Stimulated activated CD8-positive, alpha-beta memory T cell treated with anti-CD3 and anti-CD28 coated beads, Interleukin-4, amount 100 ng/mL, for 1 hour (primary cell): ENCODE measurements at places on chromosomes 1 and 21.

- no peak for DNase-seq
These were observed 28.6 kb downstream of the AK4 start for GRCh38 chr1:65176591-65176990.

DNA sequence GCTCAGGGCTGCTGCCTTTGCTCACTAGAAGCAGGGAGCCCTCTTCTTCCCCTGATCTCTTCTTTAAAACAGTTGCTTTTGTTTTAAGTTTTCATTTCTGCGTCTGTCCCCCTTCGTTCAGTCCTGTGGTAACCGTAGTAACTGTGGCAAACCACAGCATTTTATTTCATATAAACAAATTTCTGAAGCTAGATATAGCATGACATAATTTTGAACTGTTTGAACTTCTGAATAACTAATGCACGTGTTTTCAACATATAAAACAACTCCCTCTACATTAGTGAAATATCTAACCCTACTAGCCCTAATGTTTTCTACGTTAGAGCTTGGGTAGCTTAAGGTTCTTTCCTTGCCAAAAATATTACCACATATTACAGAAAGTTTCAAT is 104.6 kb downstream of the DISP1 start:
- DNase-seq = no peak

- no peak for DNase-seq
These were observed 45.0 kb upstream of the EPS8L3 start for GRCh38 chr1:109808703-109809102.

DNA sequence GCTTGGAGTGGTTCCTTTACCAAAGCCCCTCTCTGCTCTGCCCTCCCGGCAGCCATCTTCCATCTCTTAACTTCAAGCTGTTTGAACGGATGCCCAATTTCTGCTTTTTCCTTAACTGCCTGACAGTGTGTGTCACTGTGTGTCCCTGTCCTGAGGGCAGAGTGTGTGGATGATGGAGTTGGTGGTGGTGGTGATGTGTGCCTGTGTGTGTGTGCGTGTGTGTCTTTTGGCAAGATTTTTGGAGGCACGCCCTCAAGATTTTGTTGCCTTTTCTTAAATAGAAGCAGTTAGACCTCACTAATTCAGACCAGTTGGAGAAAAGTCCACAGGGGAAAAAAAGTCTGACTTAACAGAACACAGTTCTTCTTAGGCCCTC is 30.3 kb downstream of the SERTAD4 start:
- no peak for DNase-seq

- DNase-seq = no peak
These were observed 26.8 kb downstream of the EGLN1 start for GRCh38 chr1:231395076-231395997.

GRCh38 chr1:219020386-219020785 is 153.3 kb upstream of the LYPLAL1 start:
- no peak for DNase-seq

GRCh38 chr1:87134061-87134460 is 194.6 kb upstream of the LMO4 start:
- DNase-seq = no peak

- no peak for DNase-seq
These were observed 25.3 kb downstream of the SPATA46 start for GRCh38 chr1:162351246-162351842.

DNA sequence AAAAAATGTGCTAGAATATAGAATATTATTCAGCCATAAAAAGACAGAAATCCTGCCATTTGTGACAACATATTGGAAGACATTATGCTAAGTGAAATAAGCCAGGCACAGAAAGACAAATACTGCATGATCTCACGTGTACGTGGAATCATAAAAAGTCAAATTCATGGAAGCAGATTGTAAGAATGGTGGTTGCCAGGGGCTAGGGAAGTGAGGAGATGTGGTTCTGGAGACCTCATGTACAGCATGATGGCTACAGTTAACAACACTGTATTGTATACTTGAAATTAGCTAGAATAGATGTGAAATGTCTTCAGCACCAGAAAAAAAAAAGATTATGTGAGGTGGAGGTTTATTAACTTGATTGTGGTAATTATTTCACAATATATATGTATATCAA is 166.4 kb downstream of the ZZZ3 start:
- no peak for DNase-seq

- DNase-seq = no peak
These were observed 168.7 kb downstream of the ZBTB18 start for GRCh38 chr1:244219802-244220201.

GRCh38 chr1:201900476-201900875 is 11.8 kb downstream of the SHISA4 start:
- DNase-seq = no peak

DNA sequence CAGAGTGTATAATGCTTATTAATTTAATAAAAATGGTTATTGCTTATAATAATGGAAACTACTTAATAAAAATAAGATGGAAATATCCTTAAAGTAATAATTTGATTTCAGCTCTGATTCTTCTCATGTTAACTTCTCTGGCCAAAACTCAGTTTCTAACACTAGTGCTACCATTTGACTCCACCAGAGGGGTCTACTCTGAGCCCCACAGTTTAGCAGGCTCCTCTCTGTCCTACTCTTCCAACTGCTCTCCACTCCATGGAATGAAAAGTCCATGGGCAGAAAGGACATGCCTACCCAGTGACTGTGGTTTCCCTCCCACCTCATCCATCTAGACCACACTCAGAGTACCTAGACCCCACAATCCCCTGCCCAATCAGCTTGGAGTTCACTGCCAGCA is 489.1 kb upstream of the CAMK1G start:
- no peak for DNase-seq

DNA sequence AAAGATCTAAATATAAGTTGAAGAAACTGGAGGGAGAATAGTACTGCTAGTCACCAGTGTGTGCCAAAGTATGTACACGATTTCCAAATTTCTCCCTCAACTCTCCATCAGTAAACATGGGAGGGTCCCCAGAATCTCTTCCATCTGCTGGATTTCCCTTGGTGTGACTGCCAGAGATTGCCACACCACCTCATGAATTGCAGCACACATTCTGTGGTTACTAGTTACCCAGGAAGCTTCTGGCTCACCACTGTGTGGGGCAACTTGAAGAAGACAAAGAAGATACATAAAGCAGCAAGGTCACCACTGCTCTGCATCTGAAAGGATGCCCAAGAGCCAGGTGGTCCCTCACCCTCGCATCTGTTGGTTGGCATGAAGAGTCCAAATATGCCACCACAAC is 191.7 kb upstream of the ESRRG start:
- no peak for DNase-seq

- no peak for DNase-seq
These were observed 15.0 kb downstream of the ETNK2 start for GRCh38 chr1:204136814-204137213.

GRCh38 chr1:160429125-160429561 is 28.8 kb downstream of the VANGL2 start:
- no peak for DNase-seq

DNA sequence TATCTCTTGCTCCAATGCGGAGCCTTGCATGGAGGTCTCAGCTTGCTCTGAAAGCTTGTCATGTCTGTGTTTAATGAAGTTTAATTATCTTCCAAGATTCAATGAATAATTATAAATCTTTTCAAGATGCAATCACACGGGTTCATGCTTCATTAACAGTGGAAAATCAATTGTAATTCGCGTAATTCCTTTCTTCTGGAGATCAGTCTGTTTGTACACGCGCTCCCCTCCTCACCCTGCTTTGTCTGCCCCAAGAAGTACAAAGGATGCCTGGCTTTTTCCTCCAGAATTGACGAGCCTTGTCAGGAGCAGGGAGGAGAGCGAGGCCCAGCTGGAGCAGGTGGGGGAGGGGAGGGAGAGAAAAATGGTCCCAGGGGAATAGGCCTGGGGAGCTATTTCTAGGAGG is 65.0 kb upstream of the DISP3 start:
- DNase-seq = no peak

DNA sequence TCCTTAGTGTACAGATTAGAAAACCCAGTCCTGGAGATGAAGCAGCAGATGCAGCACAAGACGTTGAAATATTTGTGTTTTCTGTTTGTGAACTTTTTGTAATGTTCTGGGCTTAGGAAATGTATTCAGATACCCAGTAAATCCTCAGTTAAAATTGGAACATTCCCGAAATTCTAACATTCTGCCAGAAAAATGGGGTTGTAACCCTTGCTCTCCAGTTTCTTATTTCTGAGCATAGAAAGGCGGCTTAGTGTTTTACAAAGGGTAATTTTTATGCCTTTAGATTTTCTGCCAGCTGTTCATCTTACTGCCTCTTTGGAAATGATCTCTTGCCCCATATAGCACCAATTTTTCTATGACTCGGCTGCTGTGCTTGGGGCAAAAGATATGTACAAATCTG is 20.6 kb downstream of the DDI2 start:
- DNase-seq = no peak

- DNase-seq = no peak
These were observed 1.4 kb downstream of the NUCKS1 start for GRCh38 chr1:205748403-205749233.

- no peak for DNase-seq
These were observed 471.8 kb downstream of the KCNT2 start for GRCh38 chr1:196136396-196136795.

DNA sequence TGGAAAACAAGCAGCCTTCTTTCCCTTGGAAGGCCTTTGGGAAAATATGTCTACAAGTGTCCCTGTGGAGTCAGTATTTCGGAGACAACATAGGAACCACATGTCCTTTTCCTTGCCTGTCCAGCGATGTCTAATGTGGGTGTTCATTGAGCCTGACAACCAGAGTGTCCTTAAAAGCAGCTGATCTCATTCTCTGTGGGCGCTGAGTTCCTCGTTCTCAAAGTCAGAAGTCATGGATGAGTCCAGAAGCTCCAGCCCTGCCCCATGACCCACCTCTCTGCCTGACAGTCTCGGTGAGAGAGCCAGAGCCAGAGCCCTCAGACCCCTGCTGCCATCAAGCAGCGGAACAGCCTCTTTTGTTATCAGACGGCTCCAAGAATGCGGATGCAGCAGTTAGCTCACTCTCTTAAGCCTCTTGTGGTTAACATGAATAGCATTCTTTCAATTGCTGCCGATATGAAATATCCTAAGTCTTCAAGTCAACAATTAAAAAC is 329.2 kb downstream of the TGFB2 start:
- DNase-seq = no peak

DNA sequence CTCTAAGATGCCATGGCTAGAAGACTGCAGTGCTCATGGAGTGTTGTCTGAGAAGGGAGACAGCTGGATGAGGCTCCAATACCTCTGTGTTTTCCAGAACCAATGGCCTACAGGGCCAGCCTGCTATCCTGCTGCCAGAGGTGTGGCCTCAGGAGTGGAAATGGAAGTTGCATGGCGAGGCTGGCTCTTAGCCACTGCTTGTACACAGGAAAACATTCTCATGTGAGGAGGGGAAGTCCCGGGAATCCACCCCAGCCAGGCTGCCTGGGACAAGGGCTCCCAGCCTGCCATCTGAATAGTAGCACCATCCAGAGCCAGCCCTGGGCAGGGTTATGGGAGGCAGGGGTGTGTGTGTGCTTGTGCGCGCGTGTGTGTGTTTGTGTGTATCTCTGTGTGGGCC is 56.5 kb downstream of the SDC3 start:
- DNase-seq = no peak

DNA sequence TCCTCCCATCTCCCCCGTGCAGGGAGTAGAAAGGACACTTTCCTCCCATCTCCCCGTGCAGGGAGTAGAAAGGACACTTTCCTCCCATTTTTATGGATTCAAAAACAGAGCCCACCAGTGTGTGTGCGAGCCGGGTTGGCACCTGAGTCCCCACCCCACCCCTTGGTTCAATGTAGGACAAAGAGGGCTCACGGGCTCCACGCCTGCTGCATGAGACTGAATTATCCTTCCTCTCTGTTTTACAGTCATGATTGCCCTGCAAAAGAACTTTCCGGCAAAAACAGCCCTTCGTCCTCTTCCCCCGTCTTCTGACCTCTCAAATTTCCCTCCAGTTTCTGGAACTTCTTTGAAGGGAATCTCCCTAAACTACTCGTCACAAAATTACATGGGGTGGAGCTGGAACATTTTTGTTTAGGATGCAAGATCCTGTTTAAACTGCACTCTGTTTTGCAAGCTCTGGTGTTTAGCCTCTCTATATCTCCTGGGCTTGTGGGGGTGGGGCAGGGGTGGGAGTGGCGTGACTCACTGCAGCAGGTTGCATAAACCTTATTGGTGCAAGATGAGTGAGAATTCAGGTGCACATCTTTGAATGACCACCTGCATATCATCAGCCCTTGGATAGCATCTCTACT is 99.8 kb downstream of the PSMG1 start:
- no peak for DNase-seq

DNA sequence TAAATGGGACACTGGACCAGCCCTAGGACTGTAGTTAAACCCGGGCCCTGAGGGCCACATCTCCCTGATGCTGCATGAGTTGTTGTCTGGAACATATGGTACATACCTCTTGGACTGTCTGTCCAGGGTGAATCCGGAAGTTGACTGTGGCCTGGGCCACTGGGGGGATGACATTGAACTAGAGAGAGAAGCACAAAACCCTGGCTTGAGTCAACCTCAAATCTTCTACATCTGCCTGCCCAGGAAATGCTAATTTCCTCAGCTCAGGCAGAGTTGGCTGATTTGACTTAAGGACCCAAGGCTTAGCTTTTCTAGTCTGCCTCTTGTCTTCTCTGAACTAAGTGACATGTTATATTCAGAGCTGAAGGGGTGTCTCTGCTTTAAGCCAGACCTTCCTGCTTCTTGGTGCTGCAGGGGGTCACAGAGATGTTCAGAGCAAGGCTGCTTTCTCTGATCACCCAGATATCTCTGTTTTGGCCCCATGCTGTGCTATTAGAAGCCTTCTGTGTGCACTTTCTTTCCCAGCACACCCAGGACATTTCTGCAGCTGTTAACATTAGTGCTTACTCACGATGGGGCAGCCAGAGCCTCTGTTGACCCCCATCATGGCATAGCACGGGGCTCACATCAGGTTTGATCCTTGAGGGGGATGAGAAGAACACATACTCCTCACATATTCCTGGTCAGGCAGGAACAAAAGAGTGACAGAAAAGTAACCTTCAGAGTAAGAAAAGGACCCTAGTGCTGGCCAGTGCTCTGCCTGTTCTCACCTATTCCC is 9.6 kb downstream of the PM20D1 start:
- no peak for DNase-seq

GRCh38 chr1:166490437-166490991 is 323.7 kb upstream of the FAM78B start:
- DNase-seq = no peak

DNA sequence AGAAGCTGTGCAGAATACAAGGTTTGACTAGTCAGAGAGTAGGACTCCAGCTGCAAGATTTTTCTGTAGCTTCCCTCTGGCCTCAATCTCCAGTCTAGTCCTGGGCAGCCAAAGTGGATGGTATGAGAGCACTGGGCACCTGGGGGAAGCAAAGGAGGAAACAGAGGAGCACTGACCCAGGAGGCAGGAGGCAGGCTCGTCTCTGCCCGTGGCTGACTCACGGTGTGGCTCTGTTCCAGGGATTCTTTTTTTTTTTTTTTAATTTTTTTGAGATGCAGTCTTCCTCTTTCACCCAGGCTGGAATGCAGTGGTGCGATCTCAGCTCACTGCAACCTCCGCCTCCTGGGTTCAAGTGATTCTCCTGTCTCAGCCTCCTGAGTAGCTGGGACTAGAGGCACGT is 4.1 kb upstream of the NPPB start:
- no peak for DNase-seq
